HS-5 (cell line): ENCODE measurements at places on chromosomes 12 and 14.

- DNase-seq = no peak
Measured at GRCh38 chr12:105409801-105410471, 79.4 kb downstream of the C12orf75 start.

DNA sequence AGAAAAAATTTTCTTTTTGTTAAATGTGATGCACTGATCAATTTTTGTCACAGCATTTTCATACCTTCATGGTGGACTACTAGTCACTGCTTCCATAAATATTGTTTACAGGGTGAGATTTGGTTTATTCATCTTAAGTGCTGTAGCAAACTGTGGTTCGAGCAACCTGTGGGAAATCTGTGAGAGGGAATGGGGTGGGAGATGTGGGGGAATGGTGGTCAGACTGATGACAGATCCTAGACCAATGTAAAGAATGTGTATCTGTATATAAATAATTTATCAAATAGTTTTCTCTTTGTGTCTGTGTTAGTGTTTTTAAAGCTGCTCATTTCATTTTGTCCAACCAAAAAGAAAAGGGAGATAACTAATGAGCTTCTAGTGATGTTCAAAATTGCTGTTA, 26.7 kb downstream of the CSRP2 start:
- no peak for DNase-seq

GRCh38 chr14:56816574-56817391, 6.5 kb upstream of the OTX2 start:
- DNase-seq = no peak

- no peak for DNase-seq
Measured at GRCh38 chr14:69699748-69700303, 67.1 kb upstream of the SRSF5 start.

GRCh38 chr12:77830583-77831351, at the start of gene NAV3:
NAV3 (plus strand) TSS chr12:77830894; CDS start chr12:77831462, 568 bp downstream.
- DNase-seq = no peak

GRCh38 chr14:99542566-99542965, 61.4 kb downstream of the CCNK start:
- no peak for DNase-seq
